ENCODE measurements at places on chromosomes 3 and 15.

DNA sequence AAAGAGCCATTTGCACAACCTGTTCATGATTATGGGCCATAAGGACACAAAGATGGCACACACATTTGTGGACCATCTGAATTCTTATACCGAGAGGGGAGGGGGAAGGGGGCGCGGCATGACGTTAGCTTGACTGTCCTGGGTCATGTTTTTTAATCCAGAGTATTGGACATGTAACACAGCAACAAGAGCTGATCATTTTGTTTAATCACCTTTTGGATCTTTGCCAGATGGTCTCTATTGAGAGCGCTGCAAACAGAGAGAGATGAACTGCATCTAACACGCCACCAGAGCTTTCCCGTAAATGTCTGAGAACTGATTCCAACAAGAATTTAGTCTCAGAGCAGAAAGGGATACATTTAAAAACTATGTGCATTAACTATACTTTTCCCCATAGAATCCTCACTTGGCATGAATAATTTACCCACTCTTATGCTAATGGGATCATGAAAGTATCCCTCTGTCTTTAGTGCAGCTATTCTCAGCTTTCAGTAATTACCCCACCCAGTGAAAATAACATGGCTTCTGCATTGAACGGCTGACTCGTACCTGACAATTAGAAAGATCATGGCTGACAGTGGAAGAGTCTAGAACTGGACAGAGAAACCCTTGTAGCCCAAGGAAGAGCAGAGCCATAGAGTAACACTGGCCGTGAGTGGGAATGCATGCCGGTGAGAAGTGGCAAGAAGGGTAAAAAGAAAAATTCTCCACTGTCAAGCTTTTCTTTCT is 22.6 kb downstream of the MEIS2 start:
- no peak for DNase-seq

DNA sequence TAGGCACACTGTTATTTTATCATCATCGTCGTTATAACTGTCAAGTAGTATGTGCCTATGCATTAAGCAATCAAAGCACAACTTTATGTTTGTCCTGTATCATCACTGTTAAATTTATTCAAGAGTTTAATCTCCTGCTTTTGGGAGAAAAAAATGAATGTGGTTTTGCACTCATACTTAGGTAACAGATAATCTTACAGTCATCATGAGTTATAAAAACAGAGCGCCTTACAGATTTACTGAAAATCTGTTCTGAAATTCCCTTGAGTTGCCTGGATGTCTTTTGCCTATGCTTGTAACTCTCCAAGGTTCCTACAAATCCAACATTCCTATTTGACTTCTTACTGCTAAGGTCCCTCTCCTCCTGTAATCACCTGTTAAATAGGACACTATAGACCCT is 307.3 kb downstream of the ZIC4 start:
- no peak for DNase-seq

DNA sequence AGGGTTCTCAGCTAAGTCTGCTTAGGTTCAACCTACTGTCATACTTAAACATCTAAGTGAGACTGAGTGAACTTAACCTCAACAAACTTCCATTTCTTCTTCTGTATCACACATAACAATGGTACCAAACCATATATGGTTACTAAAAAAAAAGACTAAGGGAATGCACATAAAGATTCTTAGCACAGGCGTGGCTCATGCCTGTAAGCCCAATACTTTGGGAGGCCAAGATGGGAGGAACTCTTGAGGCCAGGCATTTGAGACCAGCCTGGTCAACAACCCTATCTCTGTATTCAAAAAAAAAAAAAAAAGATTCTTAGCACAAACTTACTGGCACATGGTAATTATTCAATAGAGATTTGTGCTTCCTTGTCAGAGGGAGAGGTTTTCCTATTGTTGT is 57.9 kb downstream of the ACAP2 start:
- no peak for DNase-seq

- DNase-seq, result no peak
Observed at GRCh38 chr15:36814105-36814504, 234.7 kb downstream of the CDIN1 start.

DNA sequence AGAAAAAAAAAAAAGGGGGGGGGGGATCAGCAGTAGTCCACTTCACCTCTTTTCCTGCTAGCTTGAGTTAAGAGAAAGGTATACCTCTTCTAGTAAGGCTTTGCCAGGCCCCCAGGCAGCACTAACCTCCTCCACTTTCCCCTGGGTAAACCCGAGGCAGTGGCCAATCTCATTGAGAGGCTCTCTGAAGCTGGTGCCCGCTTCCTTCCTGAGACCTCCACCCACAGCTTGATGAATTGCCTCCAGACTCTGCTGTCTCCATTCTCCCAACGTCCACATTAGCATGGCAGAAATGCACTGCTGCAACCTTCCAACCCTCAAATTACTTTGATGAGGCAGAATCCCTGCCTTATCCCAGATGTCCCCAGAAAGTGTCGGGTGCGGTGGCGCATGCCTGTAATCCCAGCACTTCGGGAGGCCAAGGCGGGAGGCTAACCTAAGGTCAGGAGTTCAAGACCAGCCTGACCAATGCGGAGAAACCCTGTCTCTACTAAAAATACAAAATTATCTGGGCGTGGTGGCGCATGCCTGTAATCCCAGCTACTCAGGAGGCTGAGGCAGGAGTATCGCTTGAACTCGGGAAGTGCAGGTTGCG is 15.3 kb downstream of the RLBP1 start:
- DNase-seq, result no peak

- no peak for DNase-seq
Observed at GRCh38 chr3:137219801-137220445, 262.1 kb downstream of the IL20RB start.

- DNase-seq, result peak; percentile 61
Observed at GRCh38 chr3:133448478-133449122, 48.7 kb downstream of the BFSP2 start.

- DNase-seq, result no peak
Observed at GRCh38 chr3:138964264-138964663, 17.2 kb downstream of the FOXL2NB start.

GRCh38 chr15:82183121-82184031 is 79.2 kb downstream of the EFL1 start:
- no peak for DNase-seq

GRCh38 chr3:143252931-143253330 is 133.4 kb downstream of the CHST2 start:
- no peak for DNase-seq
